ENCODE measurements at places on chromosomes 7 and 10.

DNA sequence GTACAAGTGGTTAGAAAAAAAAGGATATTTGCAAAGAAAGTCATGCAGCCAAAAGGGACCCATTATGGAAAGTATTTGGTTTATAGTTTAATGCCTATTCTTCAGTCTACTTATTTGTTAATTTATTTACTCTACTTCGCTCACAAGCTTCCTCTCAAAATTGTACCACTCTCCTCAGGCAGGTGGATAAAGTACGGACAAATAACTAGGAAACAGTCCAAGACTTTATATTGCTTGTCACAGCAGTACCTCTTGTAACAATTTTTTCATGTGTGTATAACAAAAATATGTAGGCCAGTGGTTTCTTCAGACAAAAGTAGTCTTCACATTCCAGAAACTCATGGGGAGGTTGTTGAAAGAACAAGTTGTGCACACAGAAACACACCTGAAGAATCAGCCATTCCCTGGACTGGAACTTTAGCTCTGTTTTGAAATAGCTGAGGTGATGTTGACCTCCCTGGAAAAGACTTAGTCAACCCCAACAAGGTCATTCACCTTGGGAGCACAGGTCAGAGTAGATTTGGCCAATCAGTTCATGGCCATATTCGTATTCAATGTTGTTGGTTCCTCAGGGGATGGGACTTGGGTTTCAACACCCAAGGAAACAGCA lies 73.4 kb downstream of the TES start:
- DNase-seq = no peak

DNA sequence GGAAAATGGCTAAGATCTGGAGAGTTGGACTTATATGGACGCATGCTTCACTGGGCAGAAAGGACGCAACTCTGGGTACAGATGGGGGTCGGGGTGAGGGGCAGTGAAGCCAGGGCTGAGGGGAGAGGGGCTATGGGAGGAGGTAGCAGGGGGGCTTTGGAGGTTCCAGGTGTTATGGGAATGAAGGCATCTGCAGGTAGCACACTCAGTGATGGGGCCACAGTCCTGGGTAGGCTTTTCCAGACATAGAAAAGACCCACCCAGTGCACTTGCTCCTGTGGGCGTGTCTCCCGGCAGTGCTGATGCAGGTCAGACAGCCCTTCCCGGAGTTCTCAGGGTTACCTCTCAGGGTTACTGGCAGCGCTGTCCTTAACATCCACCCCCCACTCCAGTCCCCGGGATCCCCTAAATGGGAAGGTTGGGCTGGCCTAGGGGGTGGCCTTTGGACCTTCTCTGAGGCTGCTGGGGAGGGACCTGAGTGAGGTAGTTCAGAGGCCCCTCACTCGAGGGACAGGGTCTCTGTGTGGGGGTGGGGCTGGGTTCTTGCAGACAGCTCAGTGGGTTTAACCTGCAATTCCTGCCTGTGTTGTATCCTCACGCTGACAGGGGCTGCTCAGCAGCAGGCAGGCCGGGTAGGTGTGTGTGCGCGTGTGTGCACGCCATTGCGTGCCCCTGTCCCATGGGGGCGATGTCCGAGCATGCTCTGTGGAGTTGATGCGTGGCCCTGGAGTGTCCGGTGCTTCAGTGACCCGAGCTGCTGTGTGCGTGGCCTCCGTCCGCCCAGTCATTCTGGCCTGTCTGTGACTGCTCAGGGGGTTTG lies 6.2 kb downstream of the ZYX start:
- DNase-seq = no peak

GRCh38 chr7:100779359-100779758 lies 46.0 kb downstream of the ZAN start:
- no peak for DNase-seq

- DNase-seq = no peak
These were observed 29.5 kb downstream of the LYZL2 start for GRCh38 chr10:30600005-30600404.

DNA sequence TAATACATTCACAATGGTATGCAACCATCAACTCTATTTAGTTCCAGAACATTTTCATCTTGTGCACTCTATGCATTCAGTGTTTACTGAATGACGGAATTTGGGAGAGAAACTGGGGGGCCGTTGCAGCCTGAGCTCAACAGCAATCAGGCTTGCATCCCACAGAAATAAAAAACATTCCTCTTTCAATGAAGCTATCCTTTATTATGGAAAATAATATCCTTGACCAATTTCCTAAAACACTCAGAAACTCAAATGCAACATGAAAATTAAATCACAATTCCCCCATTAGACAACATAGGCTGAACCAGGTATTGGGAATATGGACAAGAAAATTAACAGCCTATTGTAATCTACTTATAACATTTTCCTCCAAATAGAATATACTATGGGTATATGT lies 6.3 kb upstream of the EXOC4 start:
- no peak for DNase-seq

- DNase-seq = peak; percentile 78
These were observed 39.7 kb upstream of the HPS1 start for GRCh38 chr10:98486421-98486820.

DNA sequence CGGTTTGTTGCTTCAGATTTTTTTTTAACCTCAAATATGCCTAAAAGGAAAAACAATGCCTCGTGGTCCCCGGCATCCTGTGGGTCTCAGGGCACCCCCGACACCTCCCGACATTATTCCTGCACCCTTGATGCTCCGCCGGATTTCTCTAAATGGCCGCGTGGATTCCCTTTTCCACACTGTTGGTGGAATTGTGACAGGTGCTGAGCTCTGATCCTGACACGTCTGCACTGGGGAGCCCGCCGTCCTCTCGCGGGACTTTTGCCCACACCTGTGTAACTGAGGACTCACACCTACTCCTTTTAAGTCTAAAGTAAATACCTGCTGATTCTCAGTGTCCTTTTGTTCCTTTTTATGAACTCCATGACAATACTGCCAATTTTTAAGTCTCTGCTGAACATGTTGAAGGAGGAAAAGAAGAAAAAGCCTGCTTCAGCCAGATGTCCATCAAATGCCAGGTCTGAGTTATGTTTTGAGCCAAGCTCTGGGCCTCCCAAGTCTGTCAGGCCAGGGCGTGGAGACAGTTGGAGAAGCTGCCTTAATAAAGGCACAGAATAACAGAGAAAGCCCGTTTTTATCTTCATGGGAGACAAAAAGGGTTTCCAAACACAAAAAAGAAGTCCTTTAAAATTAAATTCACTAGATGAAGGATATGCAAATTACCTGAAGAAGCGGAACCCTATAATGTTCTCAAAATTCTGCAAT lies 568.2 kb downstream of the DNAJB6 start:
- no peak for DNase-seq

DNA sequence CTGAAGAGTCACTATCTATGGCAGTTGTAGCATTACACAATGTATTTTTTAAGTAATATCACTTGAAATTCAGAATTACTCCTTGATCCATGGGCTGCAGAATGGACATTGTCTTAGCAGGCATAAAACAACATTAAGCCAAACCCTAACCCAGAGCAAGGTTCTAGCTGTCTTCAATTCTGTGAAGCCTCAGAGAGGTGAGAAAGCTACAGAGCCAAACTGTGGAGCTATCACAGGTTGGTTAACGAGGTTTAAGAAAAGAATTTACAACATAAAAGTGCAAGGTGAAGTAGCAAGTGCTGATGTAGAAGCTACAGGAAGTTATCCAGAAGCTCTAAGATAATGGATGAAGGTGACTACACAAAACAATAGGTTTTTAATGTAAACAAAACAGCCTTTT lies 582.7 kb upstream of the POT1 start:
- DNase-seq = no peak

All from kidney tubule cell (primary cell).